ENCODE measurements at places on chromosomes 1 and 21.

DNA sequence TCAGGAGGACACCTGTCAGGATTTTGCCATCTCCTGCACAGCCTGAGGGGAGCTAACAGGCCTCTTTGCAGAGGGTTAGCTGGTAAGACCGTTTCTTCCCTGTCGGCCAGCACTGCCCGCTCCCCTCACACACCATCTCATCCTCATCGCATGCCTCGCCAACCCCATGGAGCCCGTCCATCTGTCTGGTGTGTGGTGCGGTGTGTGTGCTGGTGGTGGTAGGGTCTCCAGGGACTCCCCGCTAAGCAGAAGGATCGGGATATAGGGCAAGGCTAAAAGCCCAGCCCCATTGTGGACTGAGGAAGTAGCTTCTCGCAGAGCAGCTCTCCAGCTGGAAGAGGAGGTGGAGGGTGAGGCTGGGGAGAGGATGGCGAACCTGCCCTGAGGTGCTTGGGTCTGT lies 6.8 kb upstream of the SFN start:
- no peak for DNase-seq

DNA sequence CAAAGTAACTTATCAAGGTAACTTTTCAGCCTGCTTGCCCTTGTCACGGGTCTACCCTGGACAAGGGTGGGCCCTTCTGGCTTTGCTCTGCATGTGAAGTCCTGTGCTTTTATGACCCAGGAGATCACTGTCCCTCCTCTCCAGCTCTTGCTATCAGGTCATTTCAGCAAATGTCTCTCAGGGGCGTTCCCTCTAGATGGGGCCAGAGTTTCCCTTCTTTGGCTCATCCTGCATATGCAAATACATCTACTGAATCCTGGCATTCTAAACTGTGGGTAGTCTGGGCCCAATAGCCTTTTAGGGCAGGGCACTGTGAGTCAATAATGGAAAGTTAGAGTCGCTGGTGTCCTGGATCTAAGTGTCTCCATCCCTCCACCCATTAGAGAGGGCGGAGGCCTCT lies 366.9 kb upstream of the USP24 start:
- DNase-seq = no peak

DNA sequence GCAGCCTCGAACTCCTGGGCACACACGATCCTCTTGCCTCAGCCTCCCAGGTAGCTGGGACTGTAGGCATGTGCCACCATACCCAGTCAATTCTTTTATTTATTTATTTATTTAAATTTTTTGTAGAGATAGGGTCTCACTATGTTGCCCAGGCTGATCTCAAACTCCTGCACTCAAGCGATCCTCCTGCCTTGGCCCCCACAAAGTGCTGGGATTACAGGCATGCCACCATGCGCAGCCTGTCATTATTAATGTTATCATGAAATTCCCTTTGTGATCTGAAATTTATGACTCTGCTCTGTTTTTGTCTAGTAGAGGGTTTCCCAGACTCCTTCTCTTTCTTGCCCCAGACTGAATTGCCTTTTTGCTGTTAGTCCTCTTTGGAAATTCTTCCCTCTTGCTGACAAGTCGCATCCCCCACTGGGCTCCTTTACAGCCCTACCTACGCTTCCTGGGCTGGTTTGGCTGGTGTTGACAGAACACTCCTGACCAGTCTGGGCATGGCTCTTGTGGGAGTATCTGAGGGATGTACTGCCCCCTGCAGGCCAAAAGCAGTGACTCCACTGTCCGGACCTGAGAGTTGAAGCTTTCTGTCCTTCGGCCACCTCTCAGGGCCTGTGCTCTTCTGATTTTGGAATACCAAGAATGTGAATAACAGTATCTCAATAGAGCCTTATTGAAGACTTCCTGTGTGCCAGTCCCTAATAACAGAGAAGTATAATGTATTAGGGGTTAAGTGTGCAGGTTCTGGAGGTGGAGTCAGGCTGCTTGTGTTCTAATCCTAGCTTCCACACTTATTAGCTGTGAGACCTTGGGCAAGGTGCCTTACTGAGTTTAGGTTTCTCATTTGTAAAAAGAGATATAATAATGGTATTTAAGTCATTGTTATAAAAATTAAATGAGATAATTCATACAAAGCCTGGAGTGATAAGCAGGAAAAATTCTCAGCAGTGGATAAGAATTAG lies 28.2 kb downstream of the TCEANC2 start:
- DNase-seq = peak; percentile 19

GRCh38 chr1:75765697-75766355 lies 20.2 kb upstream of the RABGGTB start:
- DNase-seq = no peak

- no peak for DNase-seq
These were observed 23.9 kb downstream of the GNAT2 start for GRCh38 chr1:109595531-109595930.

DNA sequence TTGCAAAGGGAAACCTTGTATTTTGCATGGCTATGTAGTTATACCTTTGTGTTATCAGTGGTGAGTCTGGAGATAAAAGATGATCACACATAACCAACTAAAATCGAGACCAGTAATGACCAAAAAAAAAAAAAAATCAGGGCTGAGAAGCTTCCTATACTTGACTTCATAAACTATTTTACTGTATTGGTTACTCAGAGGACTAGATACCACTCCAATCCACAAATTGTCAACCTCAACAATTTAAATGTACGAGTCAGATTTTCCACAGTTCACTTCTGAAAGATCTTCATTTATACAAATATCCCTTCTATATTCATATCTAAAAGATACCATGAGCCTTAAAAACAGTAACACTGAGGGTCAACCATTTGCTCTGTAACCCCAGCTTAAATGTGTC lies 71.7 kb downstream of the NRIP1 start:
- no peak for DNase-seq

DNA sequence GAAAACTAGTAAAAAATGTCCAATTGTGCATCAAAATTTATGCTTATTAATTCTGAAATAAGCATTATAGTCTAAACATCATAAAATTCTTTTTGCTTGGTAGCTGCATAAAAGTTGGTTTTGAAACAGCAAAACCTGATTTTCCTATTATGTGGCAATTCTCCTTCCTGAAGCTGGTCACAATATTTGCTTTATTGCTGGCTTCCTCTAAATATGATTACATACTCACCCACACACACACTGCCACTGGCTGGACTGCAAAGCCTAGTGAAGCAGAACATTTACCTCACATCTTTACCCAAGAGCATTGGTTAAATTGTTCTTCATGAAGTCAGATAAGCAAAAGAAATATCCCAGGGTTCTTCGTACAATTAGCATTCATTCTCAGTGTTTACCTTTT lies 103.0 kb downstream of the NR5A2 start:
- DNase-seq = no peak

GRCh38 chr1:92902406-92902744 lies 58.9 kb downstream of the DIPK1A start:
- no peak for DNase-seq

- no peak for DNase-seq
These were observed 19.9 kb upstream of the PEF1 start for GRCh38 chr1:31664528-31664927.

GRCh38 chr1:51901151-51901550 lies 22.6 kb upstream of the NRDC start:
- no peak for DNase-seq

DNA sequence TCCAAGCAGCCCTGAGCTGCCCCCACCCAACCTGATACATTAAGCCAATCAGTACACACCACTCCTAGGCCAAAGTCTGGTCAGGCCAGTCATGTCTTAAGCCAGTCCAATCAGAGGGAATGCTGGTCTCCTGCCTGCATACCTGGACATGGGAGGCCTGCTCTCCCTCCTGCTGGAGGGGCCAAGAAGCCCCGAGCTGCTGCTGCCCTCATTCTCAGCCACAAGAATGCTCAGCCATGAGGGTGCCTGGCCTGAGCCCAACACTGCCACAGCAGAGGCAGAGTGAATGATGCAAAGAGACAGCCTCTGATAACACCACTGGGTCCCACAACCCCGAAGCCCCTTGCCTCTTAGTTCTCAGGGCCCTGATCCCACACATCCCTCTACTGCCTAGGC lies 23.0 kb downstream of the CHD5 start:
- no peak for DNase-seq

- no peak for DNase-seq
These were observed 151.5 kb downstream of the ST6GALNAC5 start for GRCh38 chr1:77018761-77019160.

- DNase-seq = no peak
These were observed 390.2 kb downstream of the USH2A start for GRCh38 chr1:216032961-216033614.

- DNase-seq = no peak
These were observed 126.8 kb upstream of the ZNF644 start for GRCh38 chr1:91148641-91149069.

DNA sequence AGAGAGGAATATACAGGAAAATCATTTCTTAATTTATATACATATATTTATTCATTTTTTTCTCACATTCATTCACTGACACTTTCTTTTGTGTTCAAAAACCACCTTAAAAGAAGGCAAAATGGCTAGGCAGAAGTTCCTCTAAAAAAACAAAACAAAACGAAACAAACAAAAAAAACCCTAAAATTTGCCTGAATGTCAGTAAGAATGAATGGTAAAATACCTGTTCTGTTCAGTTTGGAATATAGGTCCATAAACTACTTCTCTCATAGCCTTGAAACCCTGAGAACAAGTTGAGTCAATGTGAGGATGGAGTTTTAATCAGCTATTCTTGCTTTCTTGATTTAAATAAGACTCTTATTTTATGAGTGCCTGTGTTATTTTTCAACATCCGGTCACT lies 14.7 kb upstream of the ALG6 start:
- DNase-seq = no peak

DNA sequence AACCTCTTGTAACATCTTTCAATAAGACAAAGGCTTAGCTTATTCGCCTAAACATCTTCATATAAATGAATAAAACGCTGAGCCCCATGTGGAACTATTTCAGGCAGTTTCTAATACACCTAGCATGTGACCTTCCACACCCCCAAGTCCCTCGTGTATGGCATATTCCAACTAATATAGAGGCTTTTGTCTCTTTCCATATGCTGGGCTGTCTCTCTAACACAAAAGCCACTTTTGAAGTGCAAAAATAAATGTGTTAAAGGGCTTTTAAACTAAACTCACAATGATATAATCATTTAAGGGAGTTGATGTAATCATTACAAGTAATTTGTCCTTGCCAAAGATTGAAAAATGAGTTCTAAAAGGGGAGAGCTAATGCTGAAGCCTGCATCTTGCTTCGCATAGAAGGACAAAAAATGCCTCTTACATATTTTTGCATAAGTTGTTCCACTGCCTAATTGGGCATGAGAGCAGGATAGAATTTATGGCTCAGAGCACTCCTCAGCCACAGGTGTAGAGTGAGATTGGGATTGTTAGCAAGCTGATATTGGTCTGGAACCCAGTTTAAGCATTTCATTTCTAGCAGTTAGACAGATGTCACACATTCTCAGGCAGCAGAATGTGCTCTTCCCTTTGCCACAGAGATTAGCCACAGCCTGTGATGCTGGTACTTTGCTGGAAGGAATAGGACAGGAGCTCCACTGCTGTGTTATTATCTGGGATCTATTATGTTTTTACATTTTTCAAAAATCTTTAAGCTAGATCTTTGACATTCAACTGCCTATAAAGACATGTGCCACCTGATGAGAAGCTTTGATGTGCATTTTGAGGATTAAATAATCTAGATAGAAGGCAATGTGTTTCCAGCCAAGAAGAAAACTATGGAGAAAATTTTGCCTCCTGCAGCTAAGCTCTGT lies 1044.4 kb downstream of the ADGRL2 start:
- DNase-seq = no peak

DNA sequence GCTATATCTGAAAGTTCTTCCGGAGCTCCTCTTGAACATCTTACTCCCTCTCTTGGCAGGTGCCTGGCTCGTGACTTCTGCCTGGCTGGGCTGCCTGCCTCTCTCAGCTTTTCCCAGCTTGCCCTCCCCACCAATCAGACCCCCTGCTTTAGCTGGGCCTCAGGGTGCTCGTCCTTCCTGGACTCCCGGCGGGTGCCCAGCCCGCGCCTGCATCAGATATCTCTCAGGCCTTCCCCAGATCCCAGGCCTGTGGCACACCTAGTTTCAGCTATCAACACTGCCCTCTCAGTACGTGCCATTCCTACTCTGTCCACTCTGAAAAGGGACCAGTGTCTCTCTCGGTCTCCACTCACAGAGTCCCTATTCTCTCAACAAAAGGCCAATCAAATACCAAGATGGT lies 96.5 kb upstream of the CLDN14 start:
- no peak for DNase-seq

DNA sequence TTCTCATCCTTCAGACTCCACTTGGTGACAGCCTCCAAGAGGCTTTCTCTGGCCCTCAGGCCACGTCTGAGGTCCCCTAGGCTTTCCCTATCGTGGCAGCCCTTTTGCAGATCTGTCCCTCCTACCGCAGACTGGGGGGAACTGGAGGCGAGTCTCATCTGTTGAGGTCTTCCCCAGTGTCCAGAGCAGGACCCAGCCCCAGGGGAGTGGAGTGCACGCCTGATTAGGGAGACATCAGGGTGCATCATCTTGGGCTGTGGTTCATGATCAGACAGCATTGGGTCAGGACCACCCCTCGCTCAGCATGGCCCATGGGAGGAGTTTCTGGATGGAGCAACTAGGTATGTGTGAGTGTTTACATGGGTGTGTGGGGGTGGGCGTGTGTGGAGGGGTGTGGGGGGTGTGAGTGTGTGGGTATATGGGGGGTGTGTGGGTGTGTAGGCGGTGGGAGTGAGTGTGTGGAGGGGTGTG lies 8.5 kb upstream of the MATN1 start:
- DNase-seq = no peak

DNA sequence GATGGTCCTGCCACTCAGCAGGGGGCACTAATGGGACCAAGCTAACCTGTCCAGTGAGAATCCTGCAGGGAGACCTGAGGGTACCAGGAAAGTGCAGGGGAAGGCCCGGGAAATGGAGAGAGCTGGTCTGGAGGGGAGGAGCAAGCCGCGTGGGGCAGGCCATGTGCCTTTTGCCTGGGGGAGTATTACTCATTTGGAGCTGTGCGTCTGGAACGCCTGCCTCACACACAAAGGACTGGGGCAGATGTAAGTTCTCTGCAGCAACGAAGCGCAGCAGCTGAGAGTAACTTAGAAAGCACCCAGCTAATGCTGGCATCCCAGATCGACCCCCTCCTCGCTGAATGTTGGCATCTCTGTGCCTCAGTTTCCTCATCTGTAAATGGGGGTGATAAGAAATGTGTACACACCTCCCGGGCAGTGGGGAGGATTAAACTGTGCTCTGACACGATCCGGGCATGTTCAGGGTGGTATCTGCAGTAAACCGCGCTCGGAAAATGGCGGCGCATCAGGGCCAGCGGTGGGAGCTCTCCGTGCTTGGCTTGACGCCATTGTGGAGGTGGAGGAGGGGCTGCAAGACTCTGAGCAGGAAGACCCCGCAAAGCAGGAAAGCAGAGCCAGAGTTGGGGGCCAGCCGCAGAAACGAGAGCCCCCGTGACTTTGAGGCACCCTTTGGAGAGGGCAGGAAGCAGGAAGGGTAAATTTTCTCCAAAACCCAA lies 212.5 kb downstream of the NPHP4 start:
- no peak for DNase-seq

GRCh38 chr1:52455686-52456085 lies 51.3 kb downstream of the PRPF38A start:
- DNase-seq = no peak
